ENCODE measurements at places on chromosomes 4 and X.

DNA sequence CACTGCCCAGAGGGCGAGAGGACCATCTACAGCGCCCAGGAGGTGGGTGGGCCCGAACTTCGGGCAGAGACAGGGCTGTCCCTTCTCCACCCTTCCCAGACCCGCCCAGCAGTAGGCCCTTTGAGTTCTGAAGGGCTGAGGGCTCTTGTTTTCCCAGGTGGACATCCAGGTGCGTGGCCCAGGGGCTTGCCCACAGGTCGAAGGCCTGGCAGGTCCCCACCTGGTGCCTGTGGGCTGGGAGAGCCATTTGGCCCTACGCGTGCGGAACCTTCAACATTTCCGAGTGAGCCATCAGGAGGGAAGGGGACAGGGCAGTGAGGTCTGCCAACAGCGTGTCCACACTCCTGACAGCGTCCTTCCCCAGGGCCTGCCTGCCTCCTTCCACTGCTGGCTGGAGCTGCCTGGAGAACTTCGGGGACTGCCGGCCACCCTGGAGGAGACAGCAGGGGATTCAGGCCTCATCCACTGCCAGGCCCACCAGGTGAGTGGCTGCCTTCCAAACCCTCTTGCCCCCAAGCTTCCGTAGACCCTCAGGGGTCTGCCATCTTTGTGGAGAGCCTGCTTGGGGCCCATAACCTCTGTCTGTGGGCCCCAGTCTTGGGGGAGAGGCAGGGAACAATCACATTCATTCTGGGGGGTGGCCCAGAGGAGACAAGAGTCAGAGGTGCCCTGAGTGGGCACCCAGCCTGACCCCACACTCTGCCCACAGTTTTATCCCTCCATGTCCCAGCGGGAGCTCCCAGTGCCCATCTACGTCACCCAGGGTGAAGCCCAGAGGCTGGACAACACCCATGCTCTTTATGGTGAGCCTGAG lies 6.8 kb downstream of the PLXNB3 start:
- DNase-seq: no peak

DNA sequence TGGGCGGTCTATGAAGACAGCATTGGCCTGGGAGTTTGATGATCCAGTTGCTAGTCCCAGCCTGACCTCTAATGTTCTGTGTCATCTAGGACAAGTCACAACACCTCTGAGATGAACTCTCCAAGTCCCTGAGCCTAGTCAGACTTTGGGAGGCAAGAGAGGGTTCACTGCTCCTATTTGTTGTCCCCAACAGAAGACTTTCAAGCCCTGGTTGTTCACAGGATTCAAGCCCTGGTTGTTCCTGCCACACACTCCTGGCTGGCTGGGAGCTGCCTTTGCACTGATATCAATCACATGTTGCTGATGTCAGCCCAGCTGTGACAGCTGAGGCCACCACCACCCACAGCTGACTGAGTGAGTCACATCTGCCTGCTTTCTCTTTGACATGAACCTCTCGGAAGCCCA lies 253.2 kb upstream of the RASGEF1B start:
- no peak for DNase-seq

DNA sequence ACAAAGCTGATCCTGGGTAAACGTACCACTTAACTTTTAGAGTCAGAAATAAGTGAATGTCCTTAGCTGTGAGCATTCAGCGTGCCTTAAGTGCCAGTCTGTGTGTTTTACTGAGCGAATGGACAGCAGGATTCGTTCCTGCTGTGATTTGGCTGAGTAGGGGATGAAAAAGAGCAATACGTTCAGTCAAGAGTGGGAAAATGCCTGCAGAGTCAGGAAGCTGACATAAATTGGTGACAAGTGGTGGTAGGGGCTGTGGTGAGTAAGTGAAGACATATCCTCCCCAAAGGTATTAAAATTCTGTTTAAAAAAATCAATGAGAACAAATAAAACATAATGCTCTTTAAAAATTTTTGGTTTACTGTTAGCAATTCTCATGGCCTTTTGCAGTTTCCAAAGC lies 56.6 kb upstream of the TNIP3 start:
- no peak for DNase-seq

- no peak for DNase-seq
These were observed 118.8 kb downstream of the FAM13A start for GRCh38 chr4:88938138-88938537.

DNA sequence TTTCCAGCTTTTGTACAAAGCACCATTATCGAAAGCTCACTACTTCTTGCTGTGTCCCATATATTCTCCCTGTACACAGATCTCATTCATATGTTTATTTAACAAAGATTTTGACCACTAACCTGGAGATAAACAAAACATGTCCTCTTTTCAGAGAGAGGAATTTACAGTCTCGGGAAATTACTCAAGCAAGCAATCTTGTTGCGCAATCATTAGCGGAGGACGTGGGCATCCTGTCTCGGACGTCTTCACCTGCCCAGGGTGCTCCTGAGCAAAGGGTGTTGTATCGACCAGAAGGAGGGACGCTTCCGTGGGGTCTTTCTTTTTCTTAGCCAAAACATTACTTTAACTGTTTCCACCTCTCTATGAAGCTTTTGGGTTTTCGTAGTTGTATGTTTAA lies 66.5 kb upstream of the CLCN4 start:
- no peak for DNase-seq

GRCh38 chr4:15479913-15480185 lies 10.2 kb downstream of the CC2D2A start:
- DNase-seq: no peak

DNA sequence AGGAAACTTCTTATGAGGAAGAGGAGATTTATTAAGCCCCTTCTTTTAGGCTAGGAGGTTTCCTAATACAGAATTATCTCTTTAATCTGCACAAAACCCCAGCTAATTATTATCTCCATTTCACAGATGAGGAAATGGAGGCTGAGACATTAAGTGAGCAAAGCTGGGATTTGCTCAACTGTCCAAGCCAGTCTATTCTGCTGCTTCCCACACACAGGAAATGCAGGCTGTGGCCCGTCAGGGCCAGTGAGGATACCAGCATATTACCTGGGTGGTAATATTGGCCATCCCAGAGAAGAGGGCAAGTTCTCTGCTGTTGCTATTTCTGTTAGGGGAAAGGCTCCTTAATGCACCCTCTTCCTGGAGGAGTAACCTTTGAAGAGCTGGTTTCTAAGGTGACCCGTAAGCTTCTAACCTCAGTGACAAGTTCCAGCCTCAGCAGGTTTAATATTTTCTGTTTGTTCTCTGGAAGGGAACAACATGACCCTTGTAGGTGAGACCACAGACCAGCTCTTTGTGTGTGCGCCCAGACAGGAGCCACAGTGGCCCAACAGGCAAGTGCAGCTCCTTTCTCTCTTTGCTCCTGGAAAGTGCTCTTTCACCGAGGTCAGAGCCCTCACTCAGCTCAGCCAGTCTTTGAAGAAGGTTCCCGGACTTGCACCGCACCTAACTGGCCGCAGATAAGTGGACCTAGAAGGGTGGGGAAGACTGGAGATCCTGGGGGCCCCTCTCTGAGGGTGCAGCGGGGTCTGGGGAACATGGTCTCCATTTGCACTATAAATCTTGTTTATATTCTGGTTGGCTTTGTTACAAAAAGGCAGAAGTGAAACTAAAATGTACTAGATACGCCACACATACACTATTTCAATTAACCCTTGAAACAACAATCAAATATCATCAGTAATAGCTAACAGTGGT lies 35.5 kb downstream of the TBC1D9 start:
- peak; percentile 43 for DNase-seq

DNA sequence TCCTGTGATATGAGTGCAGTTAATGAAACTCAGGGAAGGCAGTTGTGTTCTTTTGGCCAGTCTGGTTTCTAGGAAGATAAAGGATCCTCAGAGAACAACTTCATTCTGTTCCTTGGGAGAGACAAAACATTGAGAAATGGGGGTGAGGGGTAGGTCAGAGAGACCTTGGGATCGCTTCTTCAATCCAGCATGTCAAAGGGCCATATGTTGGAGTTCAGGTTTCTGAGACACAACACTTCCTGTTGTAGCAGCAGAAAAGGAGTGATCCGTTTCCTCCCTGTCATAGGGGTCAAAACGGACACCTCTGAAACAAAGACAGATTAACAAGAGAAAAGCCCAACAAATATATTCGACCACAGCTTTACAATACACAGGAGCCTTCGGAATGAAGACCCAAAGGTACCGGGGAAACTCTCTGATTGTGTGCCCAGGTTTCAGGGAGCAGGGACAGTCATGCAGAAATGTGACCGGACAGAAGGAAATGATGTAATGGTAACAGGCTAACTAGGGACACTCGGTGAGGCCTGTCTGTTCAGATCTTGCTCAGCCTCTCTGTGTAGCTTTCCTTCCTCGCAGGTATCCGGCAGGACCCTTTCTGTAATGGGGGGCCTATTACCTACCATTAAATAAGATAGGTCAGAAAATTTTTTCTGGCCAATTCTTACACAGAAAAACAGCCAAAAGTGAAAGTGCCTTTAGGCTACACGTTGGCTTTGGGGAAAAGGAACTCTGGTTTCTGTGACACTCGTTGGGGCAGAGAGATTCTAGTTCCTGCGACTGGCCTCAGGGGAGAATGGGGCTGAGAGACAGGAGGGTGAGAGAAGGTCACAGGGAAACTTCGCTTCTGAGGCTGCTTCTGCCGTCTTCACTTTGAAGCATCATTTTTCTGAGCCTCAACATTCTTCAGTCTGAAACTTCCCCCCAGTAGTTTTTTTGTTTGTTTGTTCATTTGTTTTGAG lies 103.3 kb upstream of the TLR3 start:
- no peak for DNase-seq

DNA sequence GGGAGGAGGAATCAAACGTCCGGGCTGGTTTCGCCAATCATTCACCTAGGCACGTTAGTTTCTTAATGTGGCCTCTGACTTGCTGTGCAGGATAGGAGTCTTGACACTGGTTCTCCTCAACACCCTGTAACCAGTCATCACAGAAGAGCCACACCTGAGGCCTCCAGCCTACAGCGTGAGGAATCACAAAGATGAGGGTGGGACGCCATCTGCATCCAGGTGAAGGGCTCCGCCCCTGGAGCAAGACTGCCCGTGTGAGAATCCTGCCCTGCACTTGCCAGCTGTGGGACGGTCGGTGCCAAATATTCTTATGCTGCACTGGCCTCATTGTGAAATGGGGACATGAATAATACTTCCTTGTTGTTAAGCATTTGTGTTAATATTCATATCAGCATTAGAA lies 35.7 kb upstream of the TSPAN5 start:
- no peak for DNase-seq

- DNase-seq: peak; percentile 22
These were observed 476.6 kb downstream of the GRXCR1 start for GRCh38 chr4:43369036-43369594.

- no peak for DNase-seq
These were observed 31.2 kb upstream of the TMEM184C start for GRCh38 chr4:147586032-147586431.

Data from lung (tissue), 17 donors.